CD4-positive, alpha-beta T cell treated with Interferon alpha-2 for 1 hour (primary cell): ENCODE measurements at places on chromosomes 1 and 21.
A peak's percentile ranks its signal among the peaks of the same experiment; 100 is the strongest.

- DNase-seq = no peak
These were observed 1765.2 kb downstream of the NCAM2 start for GRCh38 chr21:22763442-22763841.

- no peak for DNase-seq
These were observed 23.7 kb upstream of the CEP350 start for GRCh38 chr1:179930867-179931266.

GRCh38 chr1:11339346-11340232, 66.6 kb downstream of the UBIAD1 start:
- DNase-seq = no peak

DNA sequence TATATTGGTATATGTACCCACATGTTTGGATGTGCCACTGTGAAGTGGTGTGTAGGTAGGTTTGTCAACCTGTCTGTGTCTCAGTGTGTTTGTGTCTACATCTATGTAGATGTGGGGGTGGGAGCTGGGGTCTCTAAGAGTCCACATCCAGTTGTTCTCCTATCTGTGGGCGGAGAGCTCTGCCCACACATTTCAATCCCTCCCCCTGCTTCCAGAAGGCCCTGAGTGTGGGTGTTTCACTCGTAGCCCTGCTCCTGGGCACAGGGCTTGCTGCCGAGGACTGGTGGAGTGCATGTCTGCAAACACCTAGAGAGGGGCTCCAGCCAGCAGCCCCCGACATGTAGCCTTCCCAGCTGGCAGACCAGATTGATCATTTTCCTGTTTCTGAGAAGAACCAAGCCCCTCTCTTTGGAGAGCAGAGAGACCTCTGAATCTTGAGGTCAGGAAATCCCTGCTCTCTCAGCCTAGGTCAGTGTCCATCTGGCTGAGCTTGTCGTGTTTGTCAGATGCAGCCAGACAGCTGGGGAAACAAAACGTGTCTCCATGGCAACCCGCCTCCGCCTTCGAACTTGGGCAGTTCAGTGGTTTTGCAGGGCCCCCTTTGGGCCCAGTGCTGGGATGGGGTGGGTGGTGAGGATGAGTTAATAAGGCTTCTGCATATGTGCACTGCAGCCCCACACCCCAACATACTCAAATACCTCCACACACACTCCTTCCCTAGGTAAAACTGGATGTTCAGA, 31.2 kb upstream of the SYNC start:
- DNase-seq = no peak

DNA sequence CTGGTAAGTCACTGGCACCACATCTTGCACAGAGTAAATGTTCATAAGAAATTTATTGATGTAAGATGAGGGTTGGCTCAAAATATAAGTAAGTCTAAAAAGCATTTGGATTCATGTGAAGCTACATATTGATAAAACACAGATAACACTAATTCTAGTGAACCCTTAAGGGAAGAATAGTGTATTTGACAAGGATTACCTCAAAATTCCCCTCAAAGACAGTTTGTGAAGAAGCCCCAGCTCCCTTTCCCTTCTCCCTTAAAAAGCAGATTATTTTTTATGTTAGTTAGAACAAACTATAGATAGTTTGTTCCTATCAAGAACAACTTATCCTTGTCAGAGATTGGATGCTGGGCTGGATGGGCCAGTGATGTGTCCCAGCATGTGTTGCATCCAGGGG, 10.7 kb downstream of the FGGY start:
- DNase-seq = no peak

GRCh38 chr1:25997828-25998761, at the start of gene PAFAH2:
Gene PAFAH2, minus strand, starts transcription at chr1:25998063. Its CDS starts 7,247 bp downstream, at chr1:25990816.
- peak; percentile 99 for DNase-seq

DNA sequence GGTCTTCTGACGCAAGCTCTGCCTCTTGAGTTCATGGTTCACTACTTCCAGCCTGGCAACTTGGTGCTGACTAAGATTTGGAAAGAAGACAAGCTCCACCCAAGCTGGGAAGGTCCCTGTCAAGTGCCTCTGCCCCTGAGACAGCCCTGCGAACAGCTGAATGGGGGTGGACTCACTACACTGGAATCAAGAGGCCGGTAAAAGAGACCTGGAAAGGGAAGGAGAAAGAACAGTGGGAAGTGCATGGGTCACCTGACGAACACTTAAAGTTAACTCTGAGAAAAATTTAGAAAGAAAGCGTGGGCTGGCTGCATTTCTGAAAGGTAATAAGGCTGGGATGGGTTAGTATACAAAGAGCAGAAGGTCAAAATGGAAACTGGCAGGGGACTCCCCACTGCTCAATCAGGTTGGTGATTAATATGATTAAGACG, 26.1 kb upstream of the ZNF496 start:
- peak; percentile 43 for DNase-seq
